Natural killer cell treated with Interleukin-12 subunit alpha and Interleukin-12 subunit beta and Interleukin-15 and Interleukin-18, amount 100 ng/mL, for 72 hours (primary cell): ENCODE measurements at places on chromosomes 12 and 14. TPM values are rescaled to one million over a fixed set of nuclear protein-coding genes. Genes with fewer than 3 reads are reported as not detected.

The TAS2R14 gene
- total RNA-seq: 6.2 TPM

The CNIH1 gene
- 51.7 TPM for total RNA-seq

The CLEC2B gene
- total RNA-seq: 70.3 TPM

The TAS2R31 gene
- total RNA-seq: 11.4 TPM

The GLT1D1 gene
- 0.21 TPM for total RNA-seq

The ART4 gene
- total RNA-seq: not detected

The COA8 gene
- 38.3 TPM for total RNA-seq

The COX8C gene
- not detected for total RNA-seq

The GPR162 gene
- total RNA-seq: not detected

The FAM181A gene
- not detected for total RNA-seq

The AQP6 gene
- total RNA-seq: not detected

The TOMM20L gene
- not detected for total RNA-seq

The OSGEP gene
- total RNA-seq: 78.0 TPM

The PLEKHA5 gene
- 5.4 TPM for total RNA-seq

The SERPINA12 gene
- total RNA-seq: not detected

The LAG3 gene
- 78.2 TPM for total RNA-seq

The TAS2R30 gene
- 8.7 TPM for total RNA-seq

The DLGAP5 gene
- total RNA-seq: 27.7 TPM

The PRB2 gene
- total RNA-seq: not detected

The TAS2R7 gene
- not detected for total RNA-seq

The HPD gene
- not detected for total RNA-seq

The CACNA1C gene
- total RNA-seq: 0.06 TPM

The LYZ gene
- 0.36 TPM for total RNA-seq

The LMNTD1 gene
- not detected for total RNA-seq

The PROX2 gene
- total RNA-seq: 1.5 TPM

The ANG gene
- 0.78 TPM for total RNA-seq

The SYNE2 gene
- total RNA-seq: 86.7 TPM

The CCDC59 gene
- total RNA-seq: 83.3 TPM

The MLEC gene
- total RNA-seq: 158 TPM

The OLR1 gene
- total RNA-seq: not detected

The SLC8A3 gene
- total RNA-seq: 1.1 TPM

The TMEM233 gene
- not detected for total RNA-seq

The CELA1 gene
- 0.31 TPM for total RNA-seq

The GPR132 gene
- total RNA-seq: 80.9 TPM
